ENCODE measurements at places on chromosomes 4 and X. TPM values are rescaled to one million over a fixed set of nuclear protein-coding genes. Genes with fewer than 3 reads are reported as not detected.

GRCh38 chr4:133084421-133084820 is 64.7 kb upstream of the PCDH10 start:
- H3K36me3 ChIP-seq = no peaks in the 10 kb centered on the region
- no peak for DNase-seq
- H3K27me3 ChIP-seq = no peaks in the 10 kb centered on the region
- H3K4me3 ChIP-seq = no peak overlapping the region

DNA sequence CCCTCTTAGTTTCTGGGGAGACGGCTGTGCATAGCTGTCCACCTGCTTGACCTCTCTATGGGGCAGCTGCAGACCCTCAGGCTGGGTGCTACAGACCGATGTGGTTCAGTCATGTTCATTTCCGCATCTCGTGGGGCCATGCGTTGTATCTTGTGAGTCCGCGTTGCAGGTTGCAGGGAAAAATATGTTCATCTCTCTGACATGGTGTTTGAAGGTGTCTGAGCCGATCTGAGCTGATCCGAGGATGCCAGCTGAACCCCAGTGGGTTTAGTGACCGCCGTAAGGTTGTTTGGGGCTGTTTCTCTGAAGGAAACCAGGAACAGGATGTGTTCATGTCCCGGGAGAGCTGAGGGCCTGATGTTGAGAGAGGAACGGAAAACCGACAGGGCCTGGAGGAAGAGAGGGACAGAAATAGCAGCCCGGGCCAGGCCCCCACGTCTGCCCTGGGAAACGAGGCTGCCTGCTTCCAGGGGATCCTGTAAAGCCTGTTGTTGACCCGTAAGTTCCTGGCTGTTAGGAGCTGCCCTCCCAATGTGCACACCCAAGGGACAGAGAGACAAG is 9.8 kb upstream of the P2RY8 start:
- no peak overlapping the region for H3K4me3 ChIP-seq
- H3K27me3 ChIP-seq = no peaks in the 10 kb centered on the region
- H3K36me3 ChIP-seq = no peaks in the 10 kb centered on the region
- H3K27ac ChIP-seq = no peak overlapping the region

- H3K4me3 ChIP-seq = no peak overlapping the region
- H3K4me1 ChIP-seq = no peaks in the 10 kb centered on the region
- H3K36me3 ChIP-seq = no peaks in the 10 kb centered on the region
- H3K27me3 ChIP-seq = no peaks in the 10 kb centered on the region
Measured at GRCh38 chr4:90189946-90190345, 62.8 kb downstream of the CCSER1 start.

DNA sequence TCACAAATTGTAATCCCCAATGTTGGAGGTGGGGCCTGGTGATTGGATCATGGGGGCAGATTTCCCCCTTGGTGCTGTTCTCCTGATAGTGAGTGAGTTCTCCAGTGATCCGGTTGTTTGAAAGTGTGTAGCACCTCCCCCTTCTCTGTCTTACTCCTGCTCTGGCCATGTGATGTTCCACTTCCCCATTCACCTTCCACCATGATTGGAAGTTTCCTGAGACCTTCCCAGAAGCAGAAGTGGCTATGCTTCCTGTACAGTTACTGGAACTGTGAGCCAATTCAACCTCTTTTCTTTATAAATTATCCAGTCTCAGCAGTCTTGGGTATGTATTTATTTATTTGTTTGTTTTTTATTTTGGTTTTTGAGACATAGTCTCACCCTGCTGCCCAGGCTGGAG is 143.2 kb downstream of the CPE start:
- no peaks in the 10 kb centered on the region for H3K27me3 ChIP-seq
- H3K4me3 ChIP-seq = no peak overlapping the region
- no peak for DNase-seq
- H3K27ac ChIP-seq = no peak overlapping the region

DNA sequence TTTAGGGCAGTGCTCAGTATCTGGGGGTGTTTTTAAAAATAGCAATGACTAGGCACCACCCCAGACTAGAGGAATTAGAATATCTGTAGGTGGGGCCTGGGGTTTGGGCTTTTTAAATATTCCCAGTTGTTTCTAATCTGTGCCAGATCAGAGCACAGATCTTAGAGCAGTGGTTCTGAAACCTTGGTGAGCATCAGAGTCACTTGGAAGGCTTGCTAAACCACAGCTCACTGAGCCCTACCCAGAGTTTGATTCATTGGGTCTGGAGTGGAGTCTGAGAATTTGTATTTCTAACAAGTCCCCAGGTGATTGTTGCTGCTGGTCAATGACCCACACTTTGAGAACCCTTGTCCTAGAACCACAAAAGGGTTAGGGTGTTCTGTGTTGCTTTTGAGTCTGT is 16.7 kb downstream of the HADH start:
- no peak overlapping the region for H3K4me3 ChIP-seq
- H3K36me3 ChIP-seq = no peaks in the 10 kb centered on the region
- no peak overlapping the region for H3K27ac ChIP-seq
- H3K4me1 ChIP-seq = peaks cover 10% of the 10 kb centered on the region
- no peaks in the 10 kb centered on the region for H3K27me3 ChIP-seq
- DNase-seq = no peak

DNA sequence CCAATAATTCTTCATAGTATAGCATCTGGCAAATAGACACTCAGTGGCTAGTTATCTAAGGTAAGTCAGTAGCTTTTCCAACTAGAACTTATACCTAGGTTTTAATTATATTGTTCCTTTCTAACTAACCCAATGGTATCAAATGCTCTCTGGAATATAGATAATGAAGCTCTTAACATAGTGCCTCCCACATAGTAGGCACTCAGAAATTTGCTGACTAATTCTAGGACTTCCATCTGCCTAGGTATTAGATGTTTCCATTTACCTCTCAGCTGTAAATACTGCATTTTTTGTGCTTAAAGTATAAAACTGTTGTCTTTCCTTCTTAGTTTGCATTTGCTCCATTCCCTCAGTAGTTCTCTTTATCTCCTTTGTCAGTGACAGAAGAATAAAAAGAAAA is 214.3 kb upstream of the SPRY1 start:
- H3K27ac ChIP-seq = no peak overlapping the region
- H3K27me3 ChIP-seq = no peaks in the 10 kb centered on the region
- no peaks in the 10 kb centered on the region for H3K4me1 ChIP-seq
- no peaks in the 10 kb centered on the region for H3K36me3 ChIP-seq

The FRG2 gene
- not detected for total RNA-seq

The MAGEA2 gene
- total RNA-seq = not detected

All from right lobe of liver (tissue), 6 donors.